ENCODE measurements at places on chromosomes 13 and 19.
A peak's percentile ranks its signal among the peaks of the same experiment; 100 is the strongest.

DNA sequence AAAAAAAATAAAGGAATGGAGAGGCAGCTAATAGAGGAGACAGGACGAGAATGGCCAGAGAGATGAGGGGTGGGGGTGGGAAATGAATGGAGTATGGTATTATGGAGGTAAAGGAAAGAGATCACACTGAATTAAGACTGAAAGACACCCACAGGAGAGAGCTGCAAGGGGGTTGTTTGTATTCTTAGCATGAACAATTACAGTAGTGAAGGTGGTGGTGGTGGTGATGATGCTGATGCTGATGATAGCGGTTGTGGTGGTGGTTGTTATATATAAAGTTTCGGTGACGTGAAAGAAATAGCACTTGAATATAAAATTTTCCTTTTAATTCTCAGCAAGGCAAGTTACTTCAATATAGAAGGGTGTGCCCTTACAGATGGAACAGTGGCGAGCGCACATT, 2.8 kb upstream of the ADGRE3 start:
- no peak for DNase-seq
- H3K4me3 ChIP-seq, result no peak overlapping the region
- H3K27ac ChIP-seq, result no peak overlapping the region
- H3K4me1 ChIP-seq, result no peaks in the 10 kb centered on the region

DNA sequence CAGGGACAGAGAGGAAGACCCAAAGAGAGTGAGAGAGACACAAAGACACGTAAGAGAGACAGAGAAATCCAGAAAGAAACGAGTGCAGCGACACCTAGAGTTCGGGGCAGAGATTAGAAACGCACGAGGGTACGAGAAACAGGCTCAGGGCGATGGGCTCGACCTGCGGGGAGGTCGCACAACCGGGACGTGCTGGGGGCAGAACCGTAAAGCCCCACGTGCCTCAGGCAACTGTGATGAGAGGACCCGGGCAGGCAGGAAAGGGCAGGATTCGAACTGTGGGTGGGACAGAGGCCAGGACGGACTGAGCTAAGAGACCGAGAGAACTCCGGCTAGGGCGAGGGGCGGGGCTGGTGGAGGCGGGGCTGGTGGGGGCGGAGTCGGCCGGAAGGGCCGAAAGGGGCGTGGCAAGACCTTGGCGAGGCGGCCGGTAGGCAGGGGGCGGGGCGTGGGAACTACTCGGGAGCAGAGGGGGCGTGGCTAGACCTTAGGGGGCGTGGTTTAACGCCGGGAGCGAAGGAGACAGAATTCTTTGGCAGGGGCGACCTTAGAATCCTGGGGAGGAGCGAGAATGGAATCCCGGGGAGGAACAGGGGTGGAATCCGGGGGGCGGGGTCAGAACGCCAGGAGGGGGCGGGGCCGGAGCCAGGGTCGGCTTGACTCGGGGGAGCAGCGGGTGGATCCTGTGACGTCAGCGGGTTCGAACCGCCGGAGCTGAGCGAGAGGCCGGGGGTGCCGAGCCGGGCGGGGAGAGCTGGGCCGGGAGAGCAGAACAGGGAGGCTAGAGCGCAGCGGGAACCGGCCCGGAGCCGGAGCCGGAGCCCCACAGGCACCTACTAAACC, at the start of gene NECTIN2:
Gene NECTIN2, plus strand, starts transcription at position 686 of the 843 bp plus-strand sequence. CDS start 229 bp downstream, outside the sequence.
- H3K27ac ChIP-seq, result peak within 1 kb of the TSS; percentile 99
- peak; percentile 99 for DNase-seq
- H3K4me3 ChIP-seq, result peak within 1 kb of the TSS; percentile 69
- H3K4me1 ChIP-seq, result peaks cover 35% of the 10 kb centered on the region
- no peaks in the 10 kb centered on the region for H3K27me3 ChIP-seq

DNA sequence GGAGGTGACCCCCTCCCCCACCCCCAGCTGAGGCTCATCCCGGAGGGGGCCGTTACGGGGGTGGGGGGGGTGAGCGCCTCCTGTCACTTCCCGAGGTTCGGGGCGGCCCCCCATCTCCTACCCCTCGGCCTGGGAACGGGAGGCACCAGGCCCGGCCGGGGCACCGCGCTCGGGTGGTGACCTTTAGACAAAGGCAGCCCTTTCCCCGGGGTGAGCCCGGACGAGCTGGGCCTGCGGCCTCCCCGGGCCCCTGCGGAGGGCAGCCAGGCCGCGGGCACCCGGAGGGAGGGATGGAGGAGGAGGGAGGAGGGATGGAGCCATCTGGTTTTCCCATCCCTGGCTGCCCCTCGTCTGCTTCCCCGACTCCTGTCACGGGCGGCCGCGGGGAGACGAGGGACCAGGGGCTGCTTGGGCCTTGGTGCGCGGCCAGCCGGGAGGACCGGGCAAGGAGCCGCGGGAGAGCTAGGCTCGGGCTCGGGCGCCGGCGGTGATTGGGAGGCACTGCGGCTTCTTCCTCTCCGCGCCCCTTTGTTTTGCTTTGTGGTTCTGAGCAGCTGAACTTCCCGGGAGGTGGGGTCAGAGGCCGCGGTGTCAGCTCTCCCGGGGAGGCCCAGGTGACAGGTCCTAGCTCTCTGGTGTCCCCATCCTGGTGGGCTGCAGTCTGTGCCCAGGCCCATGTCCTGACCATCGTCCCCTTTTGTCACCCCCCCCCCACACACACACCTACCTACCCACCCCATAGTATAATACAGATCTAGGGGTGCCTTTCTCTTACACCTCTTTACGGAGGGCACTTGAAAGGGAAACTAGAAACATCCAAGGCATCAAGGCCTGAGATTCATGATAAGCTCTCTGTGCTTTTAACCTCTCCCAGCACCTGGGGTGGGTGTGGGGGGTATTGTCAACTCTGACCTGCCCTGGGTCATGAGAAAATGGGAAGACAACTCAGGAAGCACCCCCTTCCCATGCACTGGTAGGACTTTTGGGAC, 1.3 kb downstream of the BICRA start:
- no peaks in the 10 kb centered on the region for H3K27me3 ChIP-seq
- peak; percentile 25 for DNase-seq
- H3K36me3 ChIP-seq, result no peaks in the 10 kb centered on the region
- H3K4me3 ChIP-seq, result peak overlapping the region; percentile 89
- H3K27ac ChIP-seq, result peak overlapping the region; percentile 43
- peaks cover 31% of the 10 kb centered on the region for H3K4me1 ChIP-seq

GRCh38 chr13:95403349-95404140, 102.3 kb upstream of the ABCC4 start:
- H3K4me1 ChIP-seq, result peaks cover 5% of the 10 kb centered on the region
- H3K27me3 ChIP-seq, result no peaks in the 10 kb centered on the region
- no peak overlapping the region for H3K27ac ChIP-seq
- peak overlapping the region; percentile 0 for H3K4me3 ChIP-seq
- H3K36me3 ChIP-seq, result no peaks in the 10 kb centered on the region

- peak; percentile 57 for DNase-seq
- H3K27ac ChIP-seq, result peak overlapping the region; percentile 21
- no peaks in the 10 kb centered on the region for H3K27me3 ChIP-seq
- H3K4me1 ChIP-seq, result peaks cover 8% of the 10 kb centered on the region
- no peaks in the 10 kb centered on the region for H3K36me3 ChIP-seq
These were observed 717 bp downstream of the SPRYD7 start for GRCh38 chr13:49935171-49936074.

DNA sequence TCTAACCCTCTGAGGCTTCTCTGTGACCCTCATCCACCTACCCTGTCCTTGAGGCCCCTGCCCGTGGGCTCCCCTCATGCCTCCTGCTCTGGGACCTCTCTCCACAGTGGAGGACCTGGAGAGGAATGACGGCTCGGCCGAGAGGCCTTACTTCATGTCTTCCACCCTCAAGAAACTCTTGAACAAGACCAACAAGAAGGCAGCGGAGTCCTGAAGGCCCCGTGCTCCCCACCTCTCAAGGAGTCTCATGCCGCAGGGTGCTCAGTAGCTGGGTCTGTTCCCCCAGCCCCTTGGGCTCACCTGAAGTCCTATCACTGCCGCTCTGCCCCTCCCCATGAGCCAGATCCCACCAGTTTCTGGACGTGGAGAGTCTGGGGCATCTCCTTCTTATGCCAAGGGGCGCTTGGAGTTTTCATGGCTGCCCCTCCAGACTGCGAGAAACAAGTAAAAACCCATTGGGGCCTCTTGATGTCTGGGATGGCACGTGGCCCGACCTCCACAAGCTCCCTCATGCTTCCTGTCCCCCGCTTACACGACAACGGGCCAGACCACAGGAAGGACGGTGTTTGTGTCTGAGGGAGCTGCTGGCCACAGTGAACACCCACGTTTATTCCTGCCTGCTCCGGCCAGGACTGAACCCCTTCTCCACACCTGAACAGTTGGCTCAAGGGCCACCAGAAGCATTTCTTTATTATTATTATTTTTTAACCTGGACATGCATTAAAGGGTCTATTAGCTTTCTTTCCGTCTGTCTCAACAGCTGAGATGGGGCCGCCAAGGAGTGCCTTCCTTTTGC, 10.8 kb upstream of the ILF3 start:
- no peaks in the 10 kb centered on the region for H3K36me3 ChIP-seq
- DNase-seq, result no peak
- H3K4me3 ChIP-seq, result no peak overlapping the region
- H3K4me1 ChIP-seq, result peaks cover 4% of the 10 kb centered on the region
- no peak overlapping the region for H3K27ac ChIP-seq

- no peak for DNase-seq
- H3K36me3 ChIP-seq, result no peaks in the 10 kb centered on the region
- no peak overlapping the region for H3K4me3 ChIP-seq
- no peak overlapping the region for H3K27ac ChIP-seq
- H3K4me1 ChIP-seq, result peaks cover 5% of the 10 kb centered on the region
These were observed 71.5 kb downstream of the SPATA13 start for GRCh38 chr13:24232037-24232436.

- DNase-seq, result no peak
- no peaks in the 10 kb centered on the region for H3K4me1 ChIP-seq
- H3K36me3 ChIP-seq, result no peaks in the 10 kb centered on the region
- H3K4me3 ChIP-seq, result no peak overlapping the region
- H3K27ac ChIP-seq, result no peak overlapping the region
These were observed 150.6 kb upstream of the RNF113B start for GRCh38 chr13:98327371-98328270.

DNA sequence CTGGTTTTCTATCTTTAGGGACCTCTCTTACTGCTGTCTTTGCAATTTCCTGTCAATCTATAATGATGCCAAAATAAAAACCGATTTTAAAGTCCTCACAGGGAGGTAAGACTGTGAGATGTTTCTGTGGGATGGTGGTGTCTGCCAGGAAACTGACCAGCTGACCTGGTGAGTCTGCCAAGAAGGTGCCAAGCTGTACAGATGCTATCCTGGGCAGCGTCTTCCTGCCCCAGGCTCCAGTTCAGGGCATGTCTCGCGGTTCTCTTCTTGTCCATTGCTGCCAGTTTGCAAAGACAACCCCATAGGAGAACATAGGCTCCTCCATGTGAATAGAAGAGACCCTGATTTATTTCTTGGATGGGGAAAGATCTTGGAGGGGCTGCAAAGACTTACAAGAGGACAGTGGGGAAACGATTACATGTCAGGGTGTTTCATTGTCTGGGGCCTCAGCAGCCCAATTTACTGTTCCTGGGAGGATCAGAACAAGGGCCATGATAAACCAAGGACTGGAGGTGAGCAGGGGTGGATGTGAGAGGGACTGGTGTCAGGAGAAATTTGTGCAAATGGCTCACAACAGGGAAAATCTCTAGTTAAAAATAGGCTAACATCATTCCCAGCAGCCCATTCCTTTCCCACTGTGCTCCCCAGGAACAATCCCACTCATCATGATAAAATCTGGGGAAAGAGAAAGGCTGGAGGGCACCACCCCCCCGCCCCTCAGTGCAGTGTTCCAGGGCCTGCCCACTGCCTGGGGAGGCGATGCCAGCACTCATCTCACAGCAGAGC, 42.7 kb upstream of the VSTM2B start:
- H3K4me1 ChIP-seq, result no peaks in the 10 kb centered on the region
- H3K27me3 ChIP-seq, result no peaks in the 10 kb centered on the region
- H3K4me3 ChIP-seq, result no peak overlapping the region
- no peak for DNase-seq

DNA sequence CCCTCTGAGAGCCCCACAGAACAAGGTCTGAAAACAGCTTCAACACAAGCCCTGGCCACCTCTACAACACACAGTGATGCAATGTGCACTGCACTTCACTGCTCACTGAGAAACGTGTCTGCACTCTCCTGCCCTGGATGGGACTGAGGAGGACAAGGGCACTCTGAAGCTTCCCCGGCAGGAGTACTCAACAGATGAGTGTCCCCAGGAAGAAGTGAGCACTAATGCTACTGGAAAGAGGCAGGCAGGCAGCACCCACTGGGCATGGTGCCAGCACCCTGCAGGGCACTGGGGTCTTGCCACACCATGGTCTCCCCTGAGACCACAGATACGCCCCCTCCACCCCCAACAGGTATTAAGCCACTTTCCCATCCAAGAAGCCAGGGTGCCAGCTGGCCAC, 17.7 kb upstream of the SLC35E1 start:
- no peaks in the 10 kb centered on the region for H3K27me3 ChIP-seq
- H3K4me1 ChIP-seq, result peaks cover 30% of the 10 kb centered on the region
- DNase-seq, result no peak
- no peak overlapping the region for H3K27ac ChIP-seq

- DNase-seq, result no peak
- no peaks in the 10 kb centered on the region for H3K4me1 ChIP-seq
- H3K27ac ChIP-seq, result no peak overlapping the region
- no peak overlapping the region for H3K4me3 ChIP-seq
- no peaks in the 10 kb centered on the region for H3K36me3 ChIP-seq
These were observed 509.0 kb upstream of the MIR17HG start for GRCh38 chr13:90838317-90838960.

- no peaks in the 10 kb centered on the region for H3K36me3 ChIP-seq
- H3K27me3 ChIP-seq, result peaks cover 24% of the 10 kb centered on the region
- peak; percentile 23 for DNase-seq
- peaks cover 6% of the 10 kb centered on the region for H3K4me1 ChIP-seq
- H3K27ac ChIP-seq, result no peak overlapping the region
These were observed 2.9 kb upstream of the DCLK1 start for GRCh38 chr13:36133950-36134626.

DNA sequence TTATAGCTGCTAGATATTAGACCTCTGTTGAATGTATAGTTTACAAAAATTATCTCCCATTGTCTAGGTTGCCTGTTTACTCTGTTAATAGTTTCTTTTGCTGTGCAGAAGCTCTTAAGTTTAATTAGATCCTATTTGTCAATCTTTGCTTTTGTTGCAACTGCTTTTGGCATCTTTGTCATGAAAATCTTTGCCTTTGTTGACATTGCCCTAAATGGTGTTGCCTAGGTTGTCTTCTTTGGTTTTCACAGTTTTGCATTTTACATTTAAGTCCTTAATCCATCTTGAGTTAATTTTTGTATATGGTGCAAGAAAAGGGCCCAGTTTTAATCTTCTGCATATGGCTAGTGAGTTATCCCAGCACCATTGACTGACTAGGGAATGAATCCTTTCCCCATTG, 331.1 kb downstream of the ITGBL1 start:
- no peaks in the 10 kb centered on the region for H3K36me3 ChIP-seq
- no peak for DNase-seq
- H3K4me3 ChIP-seq, result no peak overlapping the region
- H3K27ac ChIP-seq, result no peak overlapping the region

All from endothelial cell of umbilical vein (primary cell).